ENCODE measurements at places on chromosomes 1 and 21.
A peak's percentile ranks its signal among the peaks of the same experiment; 100 is the strongest.

- no peak for DNase-seq
Observed at GRCh38 chr21:31346256-31346821, 2.3 kb upstream of the TIAM1 start.

- no peak for DNase-seq
Observed at GRCh38 chr1:241533326-241534115, 1.3 kb downstream of the KMO start.

GRCh38 chr1:19465650-19466049, 19.7 kb downstream of the CAPZB start:
- DNase-seq, result no peak

GRCh38 chr1:159968901-159969300, 14.9 kb upstream of the SLAMF9 start:
- DNase-seq, result no peak

DNA sequence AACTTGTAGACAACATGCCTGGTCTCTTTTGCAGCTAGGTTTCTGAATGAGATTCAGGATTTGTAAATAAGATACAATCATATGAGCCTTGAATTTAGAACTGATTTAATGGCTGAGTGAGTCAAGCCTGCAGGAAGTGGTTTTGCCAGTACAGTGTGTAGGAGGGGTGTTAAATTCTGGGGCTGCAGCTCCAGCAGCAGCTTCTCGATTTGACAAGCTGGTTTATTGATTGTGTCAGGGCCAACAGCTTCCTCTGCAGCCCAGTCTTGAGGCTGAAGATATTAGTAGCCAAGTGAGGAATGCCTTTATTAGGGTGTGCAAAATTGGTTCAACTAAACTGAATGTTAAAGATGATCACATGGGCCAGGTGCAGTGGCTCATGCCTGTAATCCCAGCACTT, 11.5 kb upstream of the PLA2G5 start:
- DNase-seq, result no peak

DNA sequence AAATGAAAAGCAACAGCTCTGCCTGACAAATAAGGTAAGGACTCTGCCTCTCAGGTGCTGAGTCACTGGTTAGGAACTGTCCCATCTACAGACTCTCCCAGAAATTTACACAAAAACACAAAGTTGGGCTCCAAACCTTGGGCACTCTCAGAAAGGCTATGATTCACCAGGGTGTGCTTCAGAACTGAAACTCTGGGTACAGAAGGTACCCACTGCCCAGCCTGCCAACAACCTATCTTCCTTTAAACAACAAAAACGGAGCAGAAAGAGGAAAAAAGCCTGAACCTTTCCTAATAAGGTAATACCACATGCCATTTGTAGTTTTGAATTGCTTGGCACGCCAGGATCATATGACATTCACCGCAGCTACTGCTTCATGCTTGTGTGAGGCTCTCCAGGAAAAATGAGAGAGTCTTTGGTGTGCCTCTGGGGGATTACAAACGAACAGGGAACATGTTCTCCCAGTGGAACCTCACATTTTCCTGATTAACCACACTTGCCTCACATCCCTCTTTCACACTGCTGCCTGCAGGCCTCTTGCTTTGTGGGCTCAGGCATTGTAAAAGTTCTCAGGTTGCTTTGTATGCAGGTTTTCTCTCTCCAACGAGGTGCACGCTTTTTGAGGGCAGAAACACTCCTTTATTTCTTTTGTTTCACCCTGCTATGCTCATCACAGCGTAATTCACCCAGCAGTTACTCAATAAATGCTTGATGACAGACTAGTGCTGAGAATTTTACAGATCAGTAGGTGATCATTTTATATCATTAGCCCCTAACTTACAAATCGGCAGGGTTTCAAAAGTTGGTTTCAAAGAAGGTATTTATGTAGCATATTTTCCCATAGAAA, 65.1 kb downstream of the GADD45A start:
- no peak for DNase-seq

- no peak for DNase-seq
Observed at GRCh38 chr1:64269558-64269884, 66.1 kb downstream of the UBE2U start.

GRCh38 chr1:169115891-169116585, 9.5 kb downstream of the ATP1B1 start:
- DNase-seq, result no peak

GRCh38 chr1:66532798-66533783, 862 bp upstream of the SGIP1 start:
- peak; percentile 38 for DNase-seq

GRCh38 chr1:16318555-16318954, 33.7 kb downstream of the FBXO42 start:
- no peak for DNase-seq

DNA sequence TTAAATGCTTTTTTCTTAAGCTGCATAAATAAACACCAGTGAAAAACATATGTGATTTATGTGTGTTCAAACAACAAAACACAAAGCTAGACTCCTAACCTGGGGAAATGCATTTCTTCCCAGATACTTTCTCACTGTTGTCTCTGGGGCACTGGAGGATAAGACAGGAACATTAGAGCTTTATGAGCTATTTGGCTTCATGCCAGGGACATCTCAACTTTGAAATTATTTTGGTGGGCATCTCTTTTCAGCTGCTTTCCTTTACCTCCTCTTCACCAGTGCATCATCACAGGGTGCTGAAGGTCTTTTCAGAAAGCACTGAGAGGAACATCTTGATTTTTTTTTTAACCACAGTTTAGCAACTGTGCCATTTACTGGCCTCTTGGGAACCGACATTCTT, 212.9 kb downstream of the DNM3 start:
- DNase-seq, result no peak

DNA sequence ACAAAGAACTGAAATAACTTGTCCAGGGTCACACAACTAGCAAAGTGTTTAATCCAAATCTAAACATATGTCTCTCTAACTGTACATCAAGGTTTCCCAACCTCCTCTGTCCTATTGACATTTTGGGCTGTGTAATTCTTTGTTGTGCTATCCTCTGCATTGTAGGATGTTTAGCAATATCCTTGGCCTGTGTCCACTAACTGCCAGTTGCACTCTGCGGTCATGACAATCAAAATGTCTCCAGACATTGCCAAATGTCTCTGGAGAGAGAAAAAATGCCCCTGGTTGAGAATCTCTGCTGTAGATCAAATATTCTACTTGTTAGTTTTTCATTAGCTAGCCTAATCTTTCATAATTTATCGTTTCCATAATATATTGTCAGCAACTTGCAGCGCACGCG, 353.4 kb upstream of the NEGR1 start:
- DNase-seq, result no peak

DNA sequence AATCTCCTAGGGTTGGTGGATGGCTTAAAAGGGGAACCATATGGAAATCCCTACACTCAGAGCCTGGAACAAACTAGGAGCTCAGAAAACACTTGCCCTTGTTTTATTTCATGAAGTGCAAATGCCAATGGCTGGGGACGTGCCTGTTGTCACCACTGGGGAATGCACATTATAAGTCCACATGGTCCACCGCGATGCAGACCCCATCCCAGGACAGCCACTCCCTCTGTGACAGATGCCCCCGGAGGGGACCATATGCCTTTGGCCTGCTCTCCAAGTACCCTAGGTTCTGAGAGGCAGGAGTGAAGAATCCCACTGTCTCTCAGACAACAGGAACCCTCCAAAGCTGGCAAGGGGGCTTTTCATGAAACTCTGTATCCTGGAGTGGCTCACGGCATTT, 42.3 kb downstream of the LRP8 start:
- DNase-seq, result no peak

DNA sequence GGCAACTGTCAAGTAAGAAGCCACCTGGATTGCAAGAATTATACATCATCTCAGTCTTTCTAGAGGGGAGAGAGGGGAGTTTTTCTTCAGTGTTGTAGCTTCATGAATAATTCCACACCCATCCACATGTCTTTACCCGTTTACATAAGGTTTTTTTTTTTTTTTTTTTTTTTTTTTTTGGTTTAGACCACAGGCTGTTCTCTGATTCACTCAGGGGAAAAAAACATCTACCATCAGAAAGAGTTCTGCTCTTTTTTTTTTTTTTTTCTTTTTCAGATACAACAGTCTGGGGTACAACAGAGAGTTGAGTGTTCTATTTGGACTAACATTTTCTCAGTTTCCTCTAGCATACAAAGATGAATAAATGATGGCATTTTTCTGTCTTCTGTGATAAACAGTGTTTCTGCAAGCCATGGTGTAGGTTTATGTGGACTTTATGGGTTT, 4.9 kb upstream of the KIF14 start:
- no peak for DNase-seq

DNA sequence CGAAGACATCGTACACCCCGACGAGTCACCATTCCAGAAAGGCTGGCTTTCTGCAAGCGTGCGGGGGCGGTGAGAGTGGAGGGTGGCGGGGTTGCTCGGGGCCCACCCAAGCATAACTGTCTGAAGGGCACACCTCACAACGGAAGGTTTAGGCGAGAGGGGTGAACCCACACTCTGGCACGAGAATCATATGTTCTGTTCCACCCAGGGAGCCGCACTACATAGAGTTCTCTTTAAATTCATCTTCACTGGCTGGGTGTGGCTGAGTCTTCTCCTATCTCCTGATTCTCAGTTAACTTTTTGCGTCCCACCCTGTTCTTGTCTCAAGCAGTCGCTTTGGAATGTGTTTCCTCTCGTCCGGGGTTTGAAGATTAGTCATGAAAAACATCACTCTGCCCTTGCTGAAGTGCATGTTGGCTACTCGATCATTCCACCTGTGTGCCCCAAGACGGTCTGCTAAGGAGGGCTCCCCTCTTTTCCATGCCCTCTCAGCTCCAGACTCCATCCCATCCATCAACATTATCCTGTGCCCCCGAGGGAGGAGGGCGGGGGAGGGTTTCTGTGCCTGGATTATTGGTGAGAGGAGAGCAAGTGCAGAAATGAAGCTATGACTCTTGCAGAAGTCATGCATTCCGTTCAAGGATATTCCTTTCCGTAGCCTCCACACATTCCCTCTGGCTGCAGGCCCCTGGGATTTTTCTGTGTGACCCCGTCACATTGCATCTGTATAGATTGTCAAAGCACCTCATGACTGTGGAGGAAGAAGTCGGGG, 53.5 kb upstream of the CD34 start:
- DNase-seq, result no peak

DNA sequence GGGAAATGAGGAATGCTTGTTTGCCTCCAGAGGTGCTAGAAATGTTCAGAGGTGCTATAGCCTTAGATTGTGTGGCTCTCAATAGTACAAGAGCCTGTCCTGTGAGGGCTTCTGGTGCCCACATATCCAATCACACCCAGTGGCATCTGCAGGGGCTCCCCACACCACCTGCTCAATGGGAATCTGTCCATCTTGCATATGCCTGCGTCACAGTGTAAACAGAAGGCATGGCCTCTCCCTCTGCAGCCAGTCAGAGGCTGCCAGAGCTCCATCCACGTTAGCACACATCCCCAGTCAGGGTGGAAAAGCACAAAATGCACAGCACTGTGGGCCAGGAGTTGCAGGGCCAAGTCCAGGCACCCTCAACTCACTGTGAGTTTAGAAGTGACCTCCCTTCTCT, 113.6 kb upstream of the GRIK3 start:
- DNase-seq, result no peak

DNA sequence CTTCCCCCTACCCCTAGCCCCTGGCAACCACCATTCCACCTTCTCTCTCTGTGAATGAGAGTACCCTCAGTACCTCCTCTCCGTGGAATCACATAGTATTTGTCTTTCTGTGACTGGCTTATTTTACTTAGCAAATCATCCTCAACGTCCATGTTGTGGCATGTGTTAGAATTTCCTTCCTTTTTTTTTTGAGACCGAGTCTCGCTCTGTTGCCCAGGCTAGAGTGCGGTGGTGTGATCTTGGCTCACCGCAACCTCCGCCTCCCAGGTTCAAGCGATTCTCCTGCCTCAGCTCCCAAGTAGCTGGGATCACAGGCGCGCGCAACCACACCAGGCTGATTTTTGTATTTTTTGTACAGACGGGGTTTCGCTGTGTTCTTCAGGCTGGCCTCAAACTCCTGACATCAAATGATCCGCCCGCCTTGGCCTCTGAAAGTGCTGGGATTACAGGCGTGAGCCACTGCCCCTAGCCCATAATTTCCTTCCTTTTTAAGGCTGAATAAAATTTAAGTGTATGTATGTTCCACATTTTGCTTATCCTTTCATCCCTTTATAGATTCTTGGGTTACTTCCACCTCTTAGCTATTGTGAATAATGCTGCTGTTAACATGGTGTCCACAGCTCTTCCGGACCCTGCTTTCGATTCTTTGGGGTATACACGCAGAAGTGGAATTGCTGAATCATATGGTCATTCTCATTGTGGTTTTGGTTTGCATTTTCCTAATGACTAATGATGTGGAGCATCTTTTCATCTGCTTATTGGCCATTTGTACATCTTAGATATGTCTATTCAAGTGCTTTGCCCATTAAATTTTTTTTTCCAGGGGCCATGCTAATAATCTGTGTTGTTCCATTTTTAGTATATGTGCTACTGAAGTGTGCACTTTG, 32.3 kb downstream of the ERRFI1 start:
- DNase-seq, result no peak

GRCh38 chr1:198925567-198925966, 286.7 kb downstream of the PTPRC start:
- no peak for DNase-seq

DNA sequence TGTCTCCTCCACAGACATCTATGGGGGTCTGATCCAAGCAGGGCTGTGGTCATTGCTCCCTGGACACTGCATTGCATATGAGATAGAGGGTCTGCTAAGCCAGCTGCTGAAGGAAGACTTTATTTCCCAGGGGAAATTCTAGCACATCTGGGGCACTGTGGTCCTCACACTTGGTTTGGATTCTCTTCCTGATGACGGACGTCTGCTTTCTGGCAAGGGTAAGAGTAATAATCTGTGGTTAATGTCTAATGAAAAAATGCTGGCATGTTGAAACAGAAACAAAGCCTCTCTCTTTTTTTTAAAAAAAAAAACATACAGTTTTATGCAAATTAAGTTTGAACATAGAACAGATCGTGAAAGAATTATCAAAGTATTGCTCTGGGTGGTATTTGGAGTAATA, 553.9 kb downstream of the DPYD start:
- DNase-seq, result no peak

DNA sequence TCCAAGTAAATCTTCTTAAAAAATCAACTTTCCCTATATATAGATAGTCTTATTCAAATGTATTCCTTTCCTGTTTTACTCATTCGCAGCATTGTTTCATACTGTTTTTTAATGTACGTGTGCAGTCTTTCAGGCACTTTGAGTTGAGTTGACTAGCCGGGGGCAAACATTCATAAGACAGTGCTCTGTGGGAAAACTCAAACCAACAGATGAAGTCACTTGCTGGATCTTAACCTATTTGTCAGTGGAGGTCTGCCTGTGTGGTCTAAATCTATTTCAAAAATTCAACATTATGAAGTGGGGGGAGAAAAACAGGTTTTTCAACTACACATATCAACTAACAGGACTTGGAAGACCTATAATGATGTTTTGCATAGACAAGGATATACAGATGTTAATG, 6.2 kb downstream of the HSD11B1 start:
- DNase-seq, result no peak

DNA sequence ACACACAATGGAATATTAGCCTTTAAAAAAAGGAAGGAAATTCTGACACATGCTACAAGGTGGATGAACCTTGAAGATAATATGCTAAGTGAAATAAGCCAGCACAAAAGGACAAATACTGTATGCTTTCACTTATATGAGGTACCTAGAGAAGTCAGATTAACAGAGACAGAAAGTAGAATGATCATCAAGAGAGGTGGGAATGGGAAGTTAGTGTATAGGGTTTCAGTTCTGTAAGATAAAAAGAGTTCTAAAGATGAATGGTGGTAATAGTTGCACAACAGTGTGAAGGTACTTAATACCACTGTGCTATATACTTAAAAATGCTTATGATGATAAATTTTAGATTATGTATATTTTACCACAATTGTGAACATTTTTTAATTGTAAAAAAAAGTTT, 7.2 kb downstream of the RPAP2 start:
- DNase-seq, result no peak

- no peak for DNase-seq
Observed at GRCh38 chr1:187070076-187070475, 241.3 kb downstream of the PLA2G4A start.
